Posterior cingulate gyrus (tissue), 11 donors: ENCODE measurements at places on chromosomes 3 and 15.
A peak's percentile ranks its signal among the peaks of the same experiment; 100 is the strongest.

- no peak for DNase-seq
These were observed 22.8 kb downstream of the C2CD4A start for GRCh38 chr15:62089616-62090015.

DNA sequence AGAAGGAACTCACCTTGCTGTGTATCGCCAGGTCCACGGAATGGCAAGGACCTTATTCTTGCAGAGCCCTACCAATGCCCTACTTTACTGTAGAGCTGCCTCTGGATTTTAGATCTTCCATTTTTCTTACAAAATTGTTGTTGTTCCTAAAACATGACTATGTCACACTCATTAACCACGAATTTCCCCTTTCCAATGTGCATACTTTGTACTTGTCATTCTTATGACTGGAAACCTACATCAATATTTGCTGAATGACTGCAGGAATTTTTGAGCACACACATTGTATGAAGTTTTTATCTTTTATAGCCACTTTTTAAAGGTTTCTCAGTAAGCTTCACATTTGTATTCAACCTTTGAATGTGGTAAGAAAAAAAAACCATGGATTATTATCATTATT lies 35.9 kb upstream of the CMSS1 start:
- no peak for DNase-seq

DNA sequence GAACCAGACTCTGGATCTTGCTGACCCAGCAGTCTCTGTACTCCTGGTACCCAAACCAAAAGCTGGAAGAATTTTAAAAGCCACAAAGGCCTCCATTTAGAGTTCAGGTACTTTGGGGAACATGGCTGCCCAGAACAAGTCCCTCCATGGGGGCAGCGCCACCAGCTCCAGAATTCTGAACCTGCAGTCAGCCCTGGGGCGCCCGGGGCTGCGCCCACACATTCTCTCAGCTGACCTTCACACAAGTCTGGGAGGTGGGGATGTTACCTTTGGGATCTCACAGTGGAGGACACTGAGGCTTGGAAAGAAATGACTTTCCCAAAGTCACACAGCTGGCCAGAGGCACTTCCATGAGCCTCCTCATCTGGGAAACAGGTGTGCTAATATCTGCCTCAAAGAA lies 154.8 kb downstream of the RAB11A start:
- peak; percentile 74 for DNase-seq

GRCh38 chr15:42163947-42164550 lies 7.6 kb upstream of the PLA2G4F start:
- peak; percentile 39 for DNase-seq

DNA sequence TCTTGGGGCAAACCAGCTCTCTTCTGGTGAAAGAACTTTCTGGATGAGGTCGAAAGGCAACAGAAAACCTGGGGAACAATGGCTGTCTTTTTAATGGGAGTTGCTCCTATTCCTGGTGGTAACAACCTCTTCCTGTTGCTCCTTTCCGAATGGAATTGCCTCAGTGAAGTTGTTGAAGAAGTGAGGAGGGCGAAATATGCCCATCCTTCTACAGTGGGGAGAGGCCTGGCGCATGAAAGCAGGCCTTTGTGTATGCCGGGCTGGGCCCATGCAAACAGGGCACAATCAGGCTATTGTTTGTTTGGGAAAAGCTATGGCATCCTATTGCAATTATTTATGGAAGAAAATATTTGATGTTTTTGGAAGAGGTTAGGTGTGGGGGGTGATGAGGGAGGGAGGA lies 166.9 kb downstream of the IGF1R start:
- DNase-seq, result no peak

DNA sequence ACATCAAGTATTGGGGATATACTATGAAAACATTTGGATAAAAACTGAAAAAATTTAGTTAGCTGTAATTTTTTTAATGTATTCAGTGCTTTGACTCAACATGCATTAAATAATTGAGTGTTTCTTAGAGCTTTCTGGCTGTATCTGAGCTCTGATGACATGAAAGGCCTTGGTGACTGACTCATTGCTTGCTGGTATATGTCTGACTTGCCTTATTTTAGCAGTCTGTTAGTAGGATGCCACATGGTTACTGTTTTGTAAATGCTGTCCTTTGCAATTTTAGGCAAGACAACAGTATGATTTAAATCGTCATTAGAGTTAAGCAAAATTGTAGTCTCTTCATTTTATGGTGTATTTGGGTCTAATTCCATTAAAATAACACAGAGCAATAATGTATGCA lies 199.2 kb downstream of the GHSR start:
- DNase-seq, result no peak

- no peak for DNase-seq
These were observed 49.5 kb downstream of the FBN1 start for GRCh38 chr15:48595981-48596380.

GRCh38 chr3:193906849-193907410 lies 229.0 kb upstream of the HES1 start:
- DNase-seq, result no peak

DNA sequence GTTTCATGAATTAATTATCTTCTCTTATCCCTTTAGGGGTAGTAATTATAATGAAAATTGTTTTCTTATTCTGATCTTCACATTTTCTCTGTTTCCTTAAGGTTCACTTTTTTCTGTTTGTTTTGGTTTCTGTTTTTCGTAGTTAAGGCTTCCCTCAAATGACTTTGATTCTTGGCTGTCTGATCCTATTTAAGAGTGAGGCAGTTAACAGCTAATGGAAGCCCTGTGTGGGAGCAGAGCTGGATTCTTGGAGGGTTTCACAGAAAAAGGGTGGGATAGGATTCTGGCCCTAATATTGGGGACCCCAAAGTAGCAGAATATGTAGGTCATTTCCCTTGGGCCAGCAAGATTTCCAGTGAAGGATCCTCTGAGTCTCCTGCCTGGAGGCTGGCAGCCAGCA lies 6.8 kb upstream of the AMOTL2 start:
- DNase-seq, result no peak

GRCh38 chr15:26066896-26067295 lies 203.8 kb upstream of the ATP10A start:
- DNase-seq, result no peak

DNA sequence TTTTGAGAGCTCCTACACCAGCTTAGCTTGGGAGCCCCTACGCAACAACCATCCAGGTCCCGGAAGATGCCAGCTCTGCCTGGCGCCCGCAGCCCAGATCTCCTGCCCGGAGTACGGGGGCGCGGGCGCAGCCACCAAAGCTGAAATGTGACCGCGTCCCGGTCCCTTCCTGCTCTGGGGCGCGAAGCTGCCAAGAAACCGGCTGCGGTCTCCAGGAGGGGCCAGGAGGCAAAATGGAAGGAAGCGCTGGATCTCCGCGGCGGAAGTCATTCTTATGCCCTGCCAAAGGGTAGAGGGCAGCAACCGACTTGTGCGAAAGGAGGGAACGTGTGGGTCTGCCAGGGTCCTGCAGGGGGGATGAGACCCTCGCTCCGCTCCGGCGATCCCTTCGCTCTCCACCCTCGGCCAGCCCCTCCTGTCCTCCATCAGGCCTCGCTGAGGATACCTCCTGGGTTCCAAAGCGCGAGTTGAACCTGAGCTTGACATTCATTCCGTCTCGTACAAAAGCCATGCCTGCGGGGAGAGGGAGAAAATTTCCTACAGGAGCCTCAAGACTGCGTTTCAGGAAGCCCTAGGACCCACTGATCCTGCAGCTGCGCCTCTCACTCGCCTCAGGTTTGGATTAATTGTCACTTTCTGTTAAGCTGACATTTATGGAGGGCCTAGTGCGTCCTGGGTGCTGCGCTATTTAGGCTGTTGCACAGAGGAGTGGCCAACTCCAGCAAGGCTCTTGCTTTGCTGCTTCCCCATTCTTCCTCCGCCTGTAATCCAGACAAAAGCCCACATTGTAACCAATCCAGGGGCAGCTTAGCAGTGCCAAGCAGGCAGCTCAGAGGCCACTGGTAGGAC lies 98.3 kb upstream of the VGLL3 start:
- peak; percentile 70 for DNase-seq

GRCh38 chr3:165159760-165160421 lies 36.3 kb downstream of the SLITRK3 start:
- DNase-seq, result no peak

- no peak for DNase-seq
These were observed 20.3 kb upstream of the SIAH2 start for GRCh38 chr3:150783316-150783715.

GRCh38 chr3:100053951-100054620 lies 60.2 kb downstream of the FILIP1L start:
- no peak for DNase-seq

GRCh38 chr15:41494922-41495735 lies 1.5 kb downstream of the ITPKA start:
- DNase-seq, result no peak

GRCh38 chr3:120203016-120203415 lies 82.0 kb downstream of the GPR156 start:
- no peak for DNase-seq

DNA sequence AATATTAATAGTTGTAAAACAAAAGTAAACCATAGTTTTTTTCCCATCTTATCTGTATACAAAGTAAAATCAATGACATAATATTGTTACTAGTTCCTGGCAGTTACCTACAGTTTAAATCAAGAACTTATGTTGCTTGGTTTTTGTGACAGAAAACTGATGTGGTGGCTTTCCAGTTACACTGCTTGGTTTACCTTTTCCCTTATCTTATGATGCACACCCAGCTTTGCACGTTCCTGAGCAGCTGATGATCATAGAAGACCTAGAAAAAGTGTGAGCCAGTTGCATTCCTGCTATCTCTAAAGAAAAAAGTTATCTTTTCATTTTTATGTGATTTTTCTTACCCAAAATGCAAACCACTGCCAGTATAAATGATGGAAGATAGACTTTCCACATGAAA lies 36.4 kb upstream of the LAMP3 start:
- DNase-seq, result no peak

DNA sequence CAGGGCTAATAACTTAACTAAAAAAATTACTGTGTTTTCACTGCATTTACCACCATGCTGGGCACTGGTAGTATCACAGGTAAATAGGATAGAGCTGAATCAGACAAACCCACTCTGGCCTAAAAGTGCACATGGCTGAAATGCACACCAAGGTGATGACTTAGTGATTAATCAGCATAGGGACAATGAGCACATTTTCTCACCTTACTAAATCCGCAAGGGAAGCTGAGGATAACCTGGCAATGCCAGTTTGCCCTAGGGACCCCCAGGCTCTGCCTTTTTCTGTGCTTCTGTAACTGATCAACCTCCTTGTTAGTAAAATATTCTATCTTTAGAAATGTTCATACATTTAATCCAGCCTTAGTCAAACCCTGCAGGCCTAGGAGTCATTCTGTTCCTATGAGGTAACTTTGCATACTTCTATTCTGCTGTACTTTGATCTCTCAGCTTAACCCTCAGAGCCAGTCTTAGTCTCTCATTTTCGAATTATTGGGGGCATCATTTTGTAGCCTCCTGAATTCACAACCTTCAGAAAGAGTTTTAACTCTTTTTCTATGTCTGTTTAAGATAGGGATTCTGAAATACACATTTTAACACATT lies 562.9 kb upstream of the KCNMB2 start:
- no peak for DNase-seq

GRCh38 chr15:48062148-48062872 lies 58.5 kb upstream of the SLC24A5 start:
- no peak for DNase-seq

DNA sequence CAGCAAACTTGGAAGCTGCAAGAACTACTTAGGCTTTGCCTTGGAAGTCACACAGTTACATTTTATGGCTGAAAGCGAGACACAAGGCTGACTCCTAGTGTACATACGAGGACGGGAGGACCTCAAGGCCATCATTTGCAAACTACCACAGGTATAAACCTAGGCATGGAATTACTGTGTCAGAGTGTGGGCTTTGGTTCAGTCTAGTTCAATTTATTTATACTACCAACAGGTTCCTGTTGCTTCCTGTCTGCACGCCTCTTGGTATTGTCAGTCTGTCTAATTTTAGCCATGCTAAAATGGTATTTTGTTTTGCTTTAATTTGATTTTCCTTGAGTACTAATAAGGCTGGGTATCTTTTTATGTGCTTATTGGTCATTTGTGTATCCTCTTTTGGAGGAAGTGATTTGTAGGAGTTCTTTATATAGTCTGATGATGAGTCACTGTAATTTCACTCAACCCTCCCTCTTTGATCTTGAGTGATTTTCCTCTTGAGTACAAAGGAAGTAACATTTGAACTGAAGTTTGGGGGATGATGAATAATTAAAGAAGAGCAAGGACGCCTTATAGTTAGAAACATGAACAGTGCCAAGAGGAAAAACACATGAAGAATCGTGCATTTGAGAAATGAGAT lies 8.2 kb downstream of the ANKRD34C start:
- DNase-seq, result no peak

- no peak for DNase-seq
These were observed 716.8 kb downstream of the NSUN3 start for GRCh38 chr3:94779699-94780098.

- DNase-seq, result no peak
These were observed 64.7 kb downstream of the EOMES start for GRCh38 chr3:27657404-27657803.

- DNase-seq, result no peak
These were observed 155.4 kb downstream of the PPM1L start for GRCh38 chr3:160911411-160911810.

DNA sequence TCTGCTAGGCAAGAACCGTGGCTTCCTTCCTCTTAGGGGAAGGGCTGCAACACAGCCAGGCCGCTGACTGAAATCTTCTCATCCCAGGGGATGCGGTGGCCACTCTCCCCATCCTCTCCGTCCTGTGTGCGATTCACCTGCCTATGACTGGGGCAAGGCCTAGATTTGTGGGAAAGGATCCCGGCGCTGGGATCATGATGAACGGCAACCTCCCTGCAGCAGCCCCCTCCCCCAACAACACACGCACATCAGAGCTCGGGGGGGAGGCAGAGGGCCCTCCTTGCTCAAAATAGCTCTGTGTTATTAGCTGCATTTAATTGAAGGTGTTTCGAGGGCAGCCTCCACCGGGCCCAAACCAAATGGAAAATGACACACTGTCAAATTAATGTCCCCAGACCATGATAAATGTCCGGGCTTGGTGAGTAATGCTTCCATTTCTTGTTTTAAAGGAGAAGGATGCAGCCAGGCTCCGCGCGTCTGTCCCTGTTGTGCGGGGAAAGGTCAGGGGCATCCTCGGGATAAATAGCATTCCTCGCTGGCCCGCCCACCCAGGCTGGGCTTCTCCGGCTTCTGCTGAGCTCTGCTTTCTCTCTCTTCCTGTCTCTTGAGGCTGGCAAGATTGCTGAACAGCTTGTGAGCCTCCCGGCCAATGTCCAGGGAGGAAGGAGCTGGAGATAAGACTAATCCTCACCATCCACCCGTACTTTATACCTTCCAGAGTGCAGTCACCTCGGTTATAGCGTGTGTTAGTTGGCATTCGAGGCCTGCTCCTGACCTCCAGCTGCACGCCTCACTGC lies 56.4 kb upstream of the TLE3 start:
- peak; percentile 57 for DNase-seq

DNA sequence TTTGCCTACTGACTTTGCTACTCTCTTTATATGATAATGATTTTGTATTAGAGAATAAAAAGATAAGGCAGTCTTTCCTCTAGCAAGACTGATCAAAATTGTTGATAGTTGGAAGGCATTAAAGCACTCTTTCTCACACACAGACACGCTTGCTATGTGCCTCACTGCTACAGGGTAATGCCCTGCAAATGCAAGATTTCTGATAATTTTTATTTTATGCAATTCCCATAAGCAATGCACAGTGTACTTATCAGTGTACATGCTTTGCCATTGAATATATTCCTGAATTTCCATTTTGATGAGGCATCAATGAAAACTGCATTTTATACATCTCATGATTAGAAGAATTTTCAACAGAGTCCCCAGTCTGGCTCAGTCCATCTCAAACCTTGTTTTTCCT lies 263.2 kb downstream of the CHST2 start:
- DNase-seq, result no peak

- no peak for DNase-seq
These were observed 104.8 kb upstream of the HERC1 start for GRCh38 chr15:63938486-63939061.

GRCh38 chr3:127423856-127424765 lies 136.3 kb upstream of the PRR20G start:
- no peak for DNase-seq
